Lung (tissue), 17 donors: ENCODE measurements at places on chromosomes 11 and 22.

DNA sequence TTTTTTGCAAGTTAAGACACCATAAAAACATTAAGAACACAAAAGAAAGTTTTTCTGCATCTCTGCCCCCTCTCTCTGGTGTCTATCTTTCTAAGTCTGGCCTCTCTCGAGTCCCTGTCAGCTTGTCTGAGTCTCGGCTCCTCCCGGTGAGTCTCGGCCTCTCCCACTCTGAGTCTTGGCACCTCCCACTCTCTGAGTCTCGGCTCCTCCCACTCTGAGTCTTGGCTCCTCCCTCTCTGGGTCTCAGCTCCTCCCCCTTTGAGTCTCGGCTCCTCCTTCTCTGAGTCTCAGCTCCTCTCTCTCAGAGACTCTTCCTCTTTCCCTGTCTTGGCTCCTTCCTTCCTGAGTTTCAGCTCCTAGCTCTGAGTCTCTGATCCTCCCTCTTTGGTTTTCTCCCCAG, 72.5 kb upstream of the AMPD3 start:
- no peaks in the 10 kb centered on the region for H3K27me3 ChIP-seq
- no peak for DNase-seq
- peaks cover 11% of the 10 kb centered on the region for H3K4me1 ChIP-seq
- H3K27ac ChIP-seq, result no peak overlapping the region
- H3K4me3 ChIP-seq, result no peak overlapping the region
- no peaks in the 10 kb centered on the region for H3K36me3 ChIP-seq

- DNase-seq, result peak; percentile 38
- no peak overlapping the region for H3K4me3 ChIP-seq
- H3K27me3 ChIP-seq, result no peaks in the 10 kb centered on the region
- H3K4me1 ChIP-seq, result peaks cover 18% of the 10 kb centered on the region
- no peak overlapping the region for H3K27ac ChIP-seq
Observed at GRCh38 chr22:50136581-50137015, 33.9 kb upstream of the PANX2 start.

GRCh38 chr11:79060081-79060953, 380.5 kb downstream of the TENM4 start:
- H3K27ac ChIP-seq, result no peak overlapping the region
- no peaks in the 10 kb centered on the region for H3K36me3 ChIP-seq
- peaks cover 8% of the 10 kb centered on the region for H3K4me1 ChIP-seq
- H3K4me3 ChIP-seq, result no peak overlapping the region

DNA sequence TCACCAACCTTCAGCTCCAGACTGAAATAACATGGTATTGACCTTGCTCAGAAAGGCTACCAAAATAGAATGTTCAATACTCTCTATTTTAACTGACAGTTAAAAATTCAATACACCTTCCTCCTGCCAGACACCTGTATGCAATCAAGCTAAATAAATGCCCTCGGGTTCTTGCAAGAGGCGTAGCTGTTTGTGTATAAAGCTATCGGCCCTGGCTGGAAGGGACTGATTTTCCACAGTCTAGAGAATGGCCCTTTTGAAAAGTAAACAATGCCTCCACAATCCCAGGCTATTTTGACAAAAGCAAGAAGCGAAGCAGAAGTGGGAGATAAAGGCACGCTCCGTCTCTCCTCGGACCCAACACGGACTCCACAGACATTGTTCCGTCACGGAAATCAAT, 791.2 kb downstream of the BRD1 start:
- H3K36me3 ChIP-seq, result no peaks in the 10 kb centered on the region
- H3K4me1 ChIP-seq, result no peaks in the 10 kb centered on the region
- DNase-seq, result no peak

GRCh38 chr11:111320728-111321568, 22.6 kb downstream of the POU2AF3 start:
- no peak overlapping the region for H3K4me3 ChIP-seq
- no peaks in the 10 kb centered on the region for H3K27me3 ChIP-seq
- no peaks in the 10 kb centered on the region for H3K36me3 ChIP-seq
- H3K4me1 ChIP-seq, result no peaks in the 10 kb centered on the region
- H3K27ac ChIP-seq, result no peak overlapping the region
